ENCODE measurements at places on chromosomes 2 and 18.
A peak's percentile ranks its signal among the peaks of the same experiment; 100 is the strongest.

DNA sequence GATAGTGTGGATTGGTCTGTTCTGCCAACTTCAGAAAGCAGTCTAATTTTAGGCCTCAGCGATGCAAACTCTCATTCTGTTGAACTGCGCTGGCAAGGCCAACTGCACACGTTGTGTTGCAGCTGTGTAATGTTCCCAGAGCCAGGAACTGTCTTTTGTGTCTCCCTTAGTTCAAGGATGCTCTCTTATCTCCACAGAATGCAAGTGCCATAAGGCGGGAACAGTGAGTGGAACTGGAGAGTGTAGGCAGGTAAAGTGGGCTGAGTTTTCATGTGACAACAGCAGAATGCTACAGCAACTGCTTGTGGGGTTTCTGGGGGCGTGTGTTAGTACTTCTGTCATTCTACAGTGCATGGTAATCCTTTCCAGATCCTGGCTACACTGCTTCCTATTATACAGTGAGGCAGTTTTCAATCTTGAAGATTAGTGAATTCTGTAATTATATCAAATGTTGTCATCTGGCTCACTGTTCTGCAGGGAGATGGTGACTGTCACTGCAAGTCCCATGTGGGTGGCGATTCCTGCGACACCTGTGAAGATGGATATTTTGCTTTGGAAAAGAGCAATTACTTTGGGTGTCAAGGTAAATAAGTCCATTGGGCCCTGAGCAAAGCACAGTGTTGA, 125.8 kb downstream of the LAMA3 start:
- no peak for ATAC-seq

DNA sequence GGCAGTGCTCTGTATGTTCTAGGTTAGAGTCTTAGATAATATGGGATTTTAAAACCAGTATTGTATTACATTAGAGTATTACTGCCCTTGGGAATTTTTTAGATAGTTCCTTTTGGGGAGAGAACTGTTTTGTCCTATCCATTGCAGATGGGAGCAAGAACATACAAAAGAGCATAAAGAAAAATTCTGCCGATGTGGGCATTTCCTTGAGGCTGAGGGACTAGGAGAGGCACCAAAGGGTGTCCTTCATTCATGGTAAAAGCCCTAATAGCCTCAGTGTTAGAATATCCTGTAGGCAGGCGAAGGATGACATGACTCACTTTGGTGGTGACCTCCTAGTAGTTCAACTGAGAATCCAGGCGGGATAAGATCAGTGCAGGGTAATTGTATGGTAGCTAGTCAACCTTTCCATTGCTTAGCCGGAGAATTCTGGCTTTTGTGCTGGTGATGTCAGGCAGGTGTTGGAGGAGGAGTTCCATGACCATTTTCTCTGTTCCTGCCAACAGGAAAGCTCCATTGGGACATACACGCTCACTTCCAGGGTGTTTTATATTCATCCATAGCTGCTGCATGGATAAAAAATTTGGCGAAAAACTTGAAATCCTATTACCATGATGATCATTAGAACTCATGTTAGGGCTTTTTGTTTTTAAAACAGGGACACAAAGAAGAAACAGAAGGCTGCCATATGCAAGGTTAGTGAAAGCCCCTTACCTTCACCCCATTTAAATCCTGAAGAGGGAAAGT, 28.1 kb downstream of the EPAS1 start:
- ATAC-seq: no peak

DNA sequence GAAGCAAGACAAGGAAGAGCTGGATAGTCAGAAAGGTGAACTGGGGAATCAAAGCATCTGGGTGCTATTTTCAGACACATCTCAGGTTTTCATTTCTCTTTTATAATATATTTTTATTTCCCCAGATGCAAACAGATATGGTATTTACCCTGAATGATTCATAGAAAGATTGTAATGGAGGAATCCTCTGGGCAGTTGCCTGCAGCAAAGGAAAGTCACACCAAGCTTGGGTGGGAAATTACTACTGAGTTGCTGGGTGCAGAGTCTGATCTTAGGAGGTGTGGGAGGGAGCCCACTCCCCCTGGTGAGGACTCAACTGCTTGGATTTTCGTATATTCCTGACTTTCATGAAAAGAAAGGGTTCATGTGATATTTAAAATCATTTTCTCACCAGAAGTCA, 2.1 kb downstream of the EFR3B start:
- no peak for ATAC-seq

DNA sequence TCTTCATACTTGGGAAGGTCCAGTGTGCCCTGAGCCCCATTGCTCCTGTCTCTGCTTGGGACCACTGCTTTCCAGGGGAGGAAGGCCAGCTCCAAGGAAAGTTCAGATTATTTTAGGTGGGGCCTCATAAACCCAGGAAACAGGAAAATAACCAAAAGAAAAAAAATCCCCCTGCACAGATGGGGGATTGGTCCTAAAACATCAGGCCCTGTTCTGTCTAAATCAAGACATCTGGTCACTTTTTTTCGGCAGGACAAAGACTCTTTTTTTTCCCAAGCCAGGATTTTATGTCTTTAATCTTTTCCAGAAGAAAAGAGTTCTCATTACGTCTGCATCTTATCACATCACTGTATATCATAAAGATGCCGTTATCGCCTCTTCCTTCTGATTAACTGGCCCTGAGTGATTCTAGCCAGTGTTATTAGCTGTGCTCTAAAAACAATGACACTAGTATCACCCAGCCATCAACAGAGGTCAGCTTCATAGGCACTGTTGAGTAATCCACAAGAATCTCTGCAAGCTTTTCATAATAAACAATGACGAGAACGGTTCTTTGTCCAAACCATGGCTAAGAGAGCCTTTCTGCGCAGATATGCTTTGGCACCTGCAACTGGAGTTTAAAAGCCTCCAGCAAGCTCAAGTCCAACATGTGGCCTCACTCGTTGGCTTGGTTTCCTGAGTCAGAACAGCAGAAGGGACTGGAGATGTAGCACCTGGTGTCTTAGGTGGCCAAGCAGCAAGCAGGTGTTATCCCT, 138.2 kb downstream of the VAPA start:
- no peak for ATAC-seq

GRCh38 chr2:113342650-113343049, 63.9 kb upstream of the PAX8 start:
- ATAC-seq: no peak

DNA sequence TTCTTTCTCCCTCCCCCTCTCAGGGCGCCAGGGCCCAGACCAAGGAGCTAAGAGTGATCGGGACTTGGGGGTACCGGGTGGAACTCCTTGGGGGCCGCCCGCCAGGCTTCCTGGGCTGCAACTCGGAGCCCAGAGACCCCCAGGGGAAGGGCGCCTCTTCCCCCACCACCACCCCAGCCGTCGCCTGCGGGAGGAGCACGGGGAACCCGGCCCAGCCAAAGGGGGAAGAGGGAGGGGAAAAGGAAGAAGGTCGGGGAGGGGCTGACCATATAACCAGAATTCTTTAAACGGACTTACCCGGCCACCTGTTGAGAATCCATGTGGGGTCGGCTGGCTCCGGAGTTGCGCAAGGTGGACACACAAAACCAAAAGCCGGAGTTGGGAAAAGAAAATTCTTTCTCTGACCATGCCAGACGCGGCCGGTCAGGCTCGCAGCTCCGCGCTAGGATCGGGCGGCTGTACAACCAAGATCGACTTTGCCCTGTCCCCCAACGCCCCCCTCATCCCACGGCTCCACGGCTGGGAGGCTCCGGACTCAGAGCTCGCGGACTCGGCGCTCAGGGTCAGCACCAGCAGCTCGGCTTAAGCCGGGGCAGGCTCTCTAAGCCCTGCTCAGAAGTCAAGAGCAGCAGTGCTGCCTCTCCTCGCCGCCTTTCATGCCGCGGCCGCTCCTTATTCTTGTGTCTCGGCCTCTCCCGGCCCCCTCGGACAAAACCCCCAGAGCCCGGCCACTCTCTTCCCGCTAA, 6.3 kb upstream of the SIX3 start:
- no peak for ATAC-seq

DNA sequence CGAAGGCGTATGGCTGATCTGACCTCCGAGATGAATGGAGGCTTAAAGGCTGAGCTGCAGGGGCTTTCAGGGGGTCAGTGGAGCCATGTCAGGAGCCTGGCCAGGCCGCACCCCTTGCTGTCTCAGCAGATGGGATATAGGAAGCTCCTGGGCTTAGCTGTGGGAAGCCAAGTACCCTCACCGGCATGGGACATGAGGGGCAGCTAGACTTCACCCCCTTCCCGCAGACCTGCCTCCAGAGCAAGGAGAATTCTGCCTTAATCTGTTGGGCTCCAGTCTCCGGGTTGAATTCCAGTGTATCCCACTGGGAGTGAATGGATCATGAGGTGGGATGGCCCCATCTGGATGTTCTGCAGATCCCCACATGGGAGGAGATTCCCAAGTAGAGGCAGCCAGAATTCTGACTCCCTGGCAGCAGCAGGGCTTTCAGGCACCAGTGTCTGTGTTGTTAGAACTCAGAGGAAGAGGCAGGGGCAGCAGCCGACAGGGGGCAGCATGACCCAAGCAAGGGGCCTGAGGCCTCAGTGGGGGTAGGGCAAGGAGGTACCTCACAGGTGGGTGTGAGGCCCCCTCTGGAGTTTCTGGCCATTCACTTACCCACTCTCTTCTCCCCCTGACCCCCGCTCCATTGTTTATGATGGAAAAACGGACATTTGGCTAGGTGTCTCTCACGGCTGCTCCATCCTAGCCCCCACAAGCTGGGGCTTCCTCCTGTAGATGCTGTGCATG, 19.1 kb downstream of the CAPG start:
- peak; percentile 68 for ATAC-seq

GRCh38 chr2:235537186-235537585, 43.3 kb downstream of the AGAP1 start:
- ATAC-seq: no peak

DNA sequence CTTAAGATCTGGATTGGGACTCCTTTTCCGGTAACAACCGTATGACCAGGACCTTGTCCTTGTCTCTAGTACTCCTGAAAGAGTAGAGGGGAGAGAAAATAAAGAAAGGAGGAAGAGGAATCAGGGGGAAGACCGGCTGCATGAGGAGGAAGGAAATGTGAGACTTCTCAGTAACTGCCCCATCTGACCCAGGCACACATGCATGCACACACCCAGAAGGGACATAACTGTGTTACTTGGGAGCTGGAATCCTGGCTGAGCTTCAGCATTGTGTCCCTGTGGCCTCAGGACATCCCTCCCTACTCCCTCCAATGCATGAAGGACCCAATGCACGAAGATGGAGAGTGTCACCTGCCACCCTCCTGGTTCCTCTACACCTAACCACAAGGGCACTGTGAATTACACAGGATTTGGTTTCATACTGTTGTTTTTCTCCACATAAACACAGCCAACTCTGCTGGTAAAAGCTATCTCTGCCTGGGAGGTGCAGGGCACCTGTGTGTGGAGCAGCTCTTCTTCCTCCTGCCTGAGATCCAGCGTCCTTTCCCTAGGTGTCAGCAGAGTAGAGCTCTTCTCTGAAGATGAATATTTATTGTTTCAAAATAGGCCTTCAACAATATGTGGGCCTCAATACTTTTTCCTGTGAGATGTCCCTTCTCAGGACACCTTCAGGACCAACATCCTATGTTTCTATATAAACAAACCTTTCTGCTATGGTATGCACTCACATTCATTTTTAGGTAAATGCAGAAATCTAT, 574.1 kb upstream of the ID2 start:
- ATAC-seq: no peak

- ATAC-seq: no peak
These were observed 114.8 kb upstream of the ZNF236 start for GRCh38 chr18:76707534-76707933.

DNA sequence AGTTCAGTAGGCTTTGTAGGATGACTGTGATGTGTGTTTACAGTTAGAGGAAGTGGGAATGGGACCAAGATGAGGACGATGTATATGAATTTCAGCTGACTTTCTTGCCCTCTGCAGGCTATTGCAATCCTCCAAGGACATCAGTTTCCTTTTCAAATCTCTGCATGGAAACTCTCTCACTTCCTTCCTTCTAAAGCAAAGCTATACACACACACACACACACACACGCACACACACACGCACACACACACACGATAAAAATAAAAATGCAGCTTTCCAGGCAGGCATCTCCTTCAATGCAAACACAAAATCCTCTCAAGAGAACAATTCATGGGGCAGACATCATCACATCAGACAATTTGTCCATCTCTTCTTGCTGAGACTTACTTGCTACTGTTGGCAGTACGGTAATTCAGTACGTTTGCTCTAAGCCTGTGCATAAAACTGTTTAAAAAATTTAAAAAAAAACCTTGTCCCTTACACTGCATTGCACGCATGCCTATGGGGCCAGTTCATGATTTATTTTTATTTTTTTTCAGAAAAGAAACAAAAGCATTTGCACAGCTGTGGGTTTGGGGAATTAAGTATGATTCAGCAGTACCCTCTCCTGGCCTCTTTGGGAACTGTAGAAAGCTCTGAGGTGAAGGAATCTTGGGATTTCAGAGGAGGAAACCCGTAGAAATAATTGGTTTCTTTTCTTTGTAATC, 27.1 kb upstream of the ICOS start:
- peak; percentile 74 for ATAC-seq

DNA sequence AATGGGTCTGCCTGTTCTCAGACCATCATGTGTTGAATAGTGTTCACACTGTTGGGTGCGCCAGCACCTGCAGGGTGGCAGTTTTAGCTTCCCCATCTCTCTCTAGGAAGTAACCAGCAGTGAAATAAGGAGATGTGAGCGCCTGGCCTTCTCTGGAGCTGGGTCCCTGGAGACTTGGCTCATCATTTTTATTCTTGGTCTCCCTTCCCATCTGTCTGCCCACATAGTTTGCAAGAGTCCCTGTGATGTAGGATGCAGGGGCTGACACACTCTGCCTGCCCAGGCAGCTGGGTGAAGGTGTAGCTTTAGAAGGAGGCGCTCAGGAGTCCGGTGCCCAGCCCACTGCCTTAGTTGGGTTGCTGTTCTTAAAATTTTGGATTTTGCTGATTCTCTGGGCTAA, 172.2 kb downstream of the LDLRAD4 start:
- ATAC-seq: no peak

GRCh38 chr2:227347117-227347516, 22.1 kb downstream of the MFF start:
- no peak for ATAC-seq

GRCh38 chr18:61950371-61950770, 57.6 kb upstream of the RNF152 start:
- ATAC-seq: no peak

DNA sequence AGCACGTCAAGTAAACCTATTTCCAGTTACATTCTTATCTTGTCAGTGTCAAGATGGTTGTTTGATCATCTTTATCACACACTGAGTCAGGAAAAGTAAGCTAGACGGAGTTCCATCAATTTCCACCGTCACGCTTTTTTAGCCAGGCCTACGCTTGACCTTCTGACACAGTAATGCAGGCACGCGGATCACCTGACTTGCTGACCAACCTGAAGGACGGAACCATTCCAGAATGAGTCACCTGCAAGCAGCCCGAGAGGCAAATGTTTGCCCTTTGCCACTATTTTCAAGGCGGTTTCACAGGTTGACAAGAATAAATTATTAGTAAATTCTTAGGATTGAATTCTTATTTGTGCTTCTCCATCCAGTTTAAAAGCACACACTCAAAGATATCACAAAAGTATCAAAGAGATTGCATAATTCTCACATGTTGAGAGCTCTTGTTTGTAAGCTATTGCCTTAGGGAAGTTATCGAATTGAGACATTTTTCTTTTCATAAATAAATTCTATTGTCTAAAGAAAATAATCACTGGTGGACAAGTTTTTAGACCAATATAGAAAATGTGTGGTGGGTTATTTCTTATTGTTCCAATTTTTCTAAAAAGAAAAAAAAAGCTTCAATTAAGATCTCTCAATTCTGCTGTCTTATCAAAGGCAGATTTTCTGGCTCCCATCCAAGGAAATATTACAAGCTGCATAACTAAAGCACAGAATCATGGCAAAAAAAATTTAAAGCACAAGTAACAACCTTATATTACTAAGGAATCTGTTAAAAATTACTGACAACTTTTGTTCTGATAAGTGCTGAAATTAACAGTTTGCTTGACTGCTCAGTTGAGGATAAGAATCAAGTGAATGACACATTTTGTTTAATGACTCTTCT, 31.9 kb downstream of the UXS1 start:
- ATAC-seq: no peak
